NCI-H2107 (cell line): ENCODE measurements at places on chromosomes 7 and 10.

DNA sequence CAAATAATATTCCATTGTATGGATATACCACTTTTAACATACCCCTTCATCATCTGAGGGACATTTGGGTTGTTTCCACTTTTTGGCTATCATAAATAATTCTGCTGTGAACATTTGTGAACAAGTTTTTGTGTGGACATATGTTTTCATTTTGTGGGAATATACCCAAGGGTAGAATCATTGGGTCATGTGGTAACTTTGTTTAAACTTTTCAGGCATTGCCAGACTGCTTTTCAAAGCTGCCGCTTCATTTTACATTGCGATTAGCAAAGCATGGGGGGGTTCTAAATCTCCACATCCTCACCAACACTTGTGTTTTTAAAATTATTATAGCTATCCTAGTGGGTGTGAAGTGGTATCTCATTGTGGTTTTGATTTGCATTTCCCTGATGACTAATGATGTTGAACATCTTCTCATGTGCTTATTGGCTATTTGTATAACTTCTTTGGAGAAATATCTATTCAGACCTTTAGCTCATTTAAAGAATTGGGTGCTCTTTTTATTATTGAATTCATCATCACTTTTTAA, 8.4 kb upstream of the HHEX start:
- DNase-seq, result no peak

DNA sequence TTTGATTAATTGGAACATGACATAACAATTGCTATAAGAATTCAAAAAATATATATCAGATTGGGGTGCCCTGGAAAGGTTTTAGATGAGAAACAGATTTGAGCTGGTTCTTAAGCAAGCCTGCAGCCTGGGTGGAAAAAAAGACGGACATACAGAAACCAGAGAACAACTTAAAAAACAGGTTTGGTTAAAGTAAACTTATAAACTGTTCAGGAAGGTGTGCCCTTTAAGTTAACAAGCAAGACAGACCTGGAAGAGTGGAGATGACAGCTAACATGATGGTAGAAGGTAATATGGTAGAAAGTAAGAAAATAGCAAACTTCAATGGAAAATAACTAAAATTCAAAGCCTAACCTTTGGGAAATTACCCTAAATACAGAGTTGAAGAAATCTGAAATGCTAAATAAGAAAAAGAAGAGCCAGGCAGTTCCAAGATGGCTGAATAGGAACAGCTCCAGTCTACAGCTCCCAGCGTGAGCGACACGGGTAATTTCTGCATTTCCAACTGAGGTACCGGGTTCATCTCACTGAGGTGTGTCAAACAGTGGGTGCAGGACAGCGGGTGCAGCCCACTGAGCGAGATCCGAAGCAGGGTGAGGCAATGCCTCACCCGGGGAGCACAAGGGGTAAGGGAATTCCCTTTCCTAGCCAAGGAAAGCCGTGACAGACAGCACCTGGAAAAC, 52.2 kb downstream of the CADPS2 start:
- no peak for DNase-seq

DNA sequence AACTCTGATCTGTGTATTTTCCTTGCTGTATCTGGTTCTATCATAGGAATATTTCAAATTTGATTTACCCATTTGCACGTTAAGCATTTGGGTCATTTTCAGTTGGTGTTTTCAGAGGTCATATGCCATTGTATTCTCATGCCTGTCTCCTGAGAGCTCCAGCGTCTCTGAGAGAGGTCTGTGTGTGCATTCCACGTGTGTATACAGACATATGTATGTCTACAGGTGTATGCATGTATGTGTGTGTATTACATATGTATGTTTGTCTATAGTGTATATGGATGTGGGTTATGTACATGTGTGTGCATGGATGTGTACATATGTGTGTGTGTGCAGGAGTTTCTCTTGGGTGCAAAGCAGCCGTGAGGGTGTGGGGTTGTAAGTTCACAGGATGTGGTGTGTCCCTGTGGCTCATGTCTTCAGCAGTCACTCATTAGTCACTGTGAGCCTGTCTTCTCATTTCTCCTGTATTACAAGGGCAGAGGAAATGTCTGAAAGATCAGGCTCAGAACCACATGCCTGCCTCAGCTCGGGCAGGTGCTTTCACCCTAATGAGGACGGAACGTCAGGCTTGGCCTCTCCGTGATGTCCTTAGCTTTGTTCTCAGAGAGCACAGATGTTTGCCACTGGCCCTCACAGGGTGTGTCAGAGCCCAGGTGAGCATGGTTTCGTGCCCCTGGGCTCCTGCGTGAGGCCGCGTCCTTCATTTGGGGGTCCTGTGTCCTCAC, 101.6 kb downstream of the NKX6-2 start:
- no peak for DNase-seq

GRCh38 chr7:12635830-12636229, 51.6 kb upstream of the ARL4A start:
- no peak for DNase-seq

DNA sequence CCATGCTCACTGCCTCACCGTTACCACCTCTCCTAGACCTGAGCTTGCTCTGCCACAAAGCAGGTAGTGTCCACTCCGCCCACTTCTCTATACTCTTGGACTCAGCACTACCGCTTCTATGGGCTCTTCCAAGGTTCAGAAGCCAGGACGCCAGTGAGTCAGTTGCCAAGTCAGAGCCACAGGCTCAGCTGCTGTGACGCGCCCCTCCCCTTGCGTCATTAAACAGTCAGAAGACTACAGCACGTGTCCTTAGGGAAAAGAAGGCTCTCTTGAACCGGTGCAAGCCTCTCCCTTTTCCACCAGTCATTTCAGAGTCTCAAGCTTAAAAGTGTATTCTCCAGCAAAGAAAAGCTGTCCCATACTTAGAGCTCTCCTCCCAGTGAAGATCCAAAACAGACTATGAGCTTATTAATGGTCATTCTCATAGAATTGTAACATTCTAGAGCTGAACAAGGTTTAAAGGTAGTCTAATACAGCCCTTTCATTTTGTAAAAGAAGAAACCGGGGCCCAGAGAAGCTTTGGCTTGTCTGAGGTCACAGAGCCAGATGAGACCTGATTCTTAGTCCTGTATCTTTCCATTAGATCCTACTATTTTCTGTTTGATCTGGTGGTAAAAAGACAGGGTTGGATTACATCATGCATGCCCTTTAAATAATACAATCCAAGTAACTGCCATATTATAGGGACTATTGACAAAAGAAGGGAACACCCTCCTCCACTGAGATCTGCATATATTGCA, 40.9 kb upstream of the MET start:
- DNase-seq, result peak; percentile 19

DNA sequence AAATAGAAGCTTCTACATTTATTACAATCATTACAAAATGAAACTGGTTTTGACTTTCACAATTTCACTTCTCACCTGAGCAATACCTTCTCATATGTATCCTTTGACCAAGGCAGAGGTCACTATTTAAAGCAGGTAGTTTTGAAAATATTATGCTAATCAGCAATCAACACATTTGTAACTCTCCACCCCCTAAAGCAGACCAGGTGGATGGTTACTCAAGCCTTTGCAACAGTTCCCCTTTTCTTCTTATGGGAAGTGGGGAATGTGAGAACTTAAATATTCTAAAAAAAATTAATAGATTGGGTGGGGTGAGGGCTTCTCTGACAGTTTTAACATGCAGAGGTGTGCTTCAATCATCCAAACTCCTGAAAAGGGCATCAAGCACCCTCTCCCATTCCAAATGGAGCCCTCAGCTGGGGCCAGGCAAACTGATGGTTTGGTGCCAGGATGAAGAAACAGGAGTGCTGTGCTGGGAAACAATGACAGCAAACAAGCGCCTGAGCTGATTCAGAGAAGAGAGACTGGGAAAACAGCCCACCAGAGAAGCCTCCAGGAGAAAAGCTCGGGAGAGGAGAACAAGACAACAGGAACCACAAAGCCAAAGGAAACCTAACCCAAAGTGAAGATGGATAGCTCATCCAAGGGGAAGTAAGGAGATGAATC, 17.1 kb downstream of the RAPGEF5 start:
- DNase-seq, result no peak

DNA sequence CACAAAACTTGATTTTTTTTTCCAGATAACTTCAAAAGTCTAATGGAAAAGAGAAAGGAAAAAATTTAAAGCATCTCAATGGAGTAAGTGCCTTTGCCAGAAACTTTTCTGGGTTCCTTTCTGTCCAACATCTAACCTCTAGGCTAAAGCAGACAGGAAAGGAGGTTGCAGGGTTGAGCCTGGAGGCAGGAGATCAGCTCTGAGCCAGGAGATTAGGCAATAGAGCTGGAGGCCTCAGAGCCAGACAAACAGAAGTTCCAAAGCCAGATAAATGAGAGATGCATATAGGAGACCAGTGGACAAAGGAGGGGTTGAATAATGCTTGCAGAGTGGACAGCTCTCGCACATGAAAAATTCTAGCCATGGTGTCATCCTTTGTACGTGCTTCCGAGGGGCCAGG, 42.9 kb downstream of the CHN2 start:
- no peak for DNase-seq

- no peak for DNase-seq
Observed at GRCh38 chr7:30877993-30878392, 33.7 kb upstream of the AQP1 start.

DNA sequence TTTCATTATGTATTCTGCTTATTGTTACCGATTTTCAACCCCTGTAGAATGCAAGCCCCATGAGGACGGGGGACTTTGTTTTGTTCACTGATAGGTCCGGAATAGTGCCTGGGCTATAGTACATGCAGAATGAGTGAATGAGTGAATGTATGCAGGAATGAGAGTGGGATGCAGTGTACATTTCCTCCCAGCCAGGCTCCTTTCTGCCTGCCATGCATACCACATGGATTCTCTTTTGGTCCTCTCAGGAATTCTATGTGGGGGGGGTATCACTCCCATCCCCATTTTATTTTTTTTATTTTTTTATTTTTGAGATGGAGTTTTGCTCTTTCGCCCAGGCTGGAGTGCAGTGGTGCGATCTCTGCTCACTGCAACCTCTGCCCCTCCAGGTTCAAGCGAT, 16.7 kb downstream of the TRIM56 start:
- DNase-seq, result no peak

GRCh38 chr7:39758234-39758970, 135.0 kb downstream of the RALA start:
- DNase-seq, result no peak

DNA sequence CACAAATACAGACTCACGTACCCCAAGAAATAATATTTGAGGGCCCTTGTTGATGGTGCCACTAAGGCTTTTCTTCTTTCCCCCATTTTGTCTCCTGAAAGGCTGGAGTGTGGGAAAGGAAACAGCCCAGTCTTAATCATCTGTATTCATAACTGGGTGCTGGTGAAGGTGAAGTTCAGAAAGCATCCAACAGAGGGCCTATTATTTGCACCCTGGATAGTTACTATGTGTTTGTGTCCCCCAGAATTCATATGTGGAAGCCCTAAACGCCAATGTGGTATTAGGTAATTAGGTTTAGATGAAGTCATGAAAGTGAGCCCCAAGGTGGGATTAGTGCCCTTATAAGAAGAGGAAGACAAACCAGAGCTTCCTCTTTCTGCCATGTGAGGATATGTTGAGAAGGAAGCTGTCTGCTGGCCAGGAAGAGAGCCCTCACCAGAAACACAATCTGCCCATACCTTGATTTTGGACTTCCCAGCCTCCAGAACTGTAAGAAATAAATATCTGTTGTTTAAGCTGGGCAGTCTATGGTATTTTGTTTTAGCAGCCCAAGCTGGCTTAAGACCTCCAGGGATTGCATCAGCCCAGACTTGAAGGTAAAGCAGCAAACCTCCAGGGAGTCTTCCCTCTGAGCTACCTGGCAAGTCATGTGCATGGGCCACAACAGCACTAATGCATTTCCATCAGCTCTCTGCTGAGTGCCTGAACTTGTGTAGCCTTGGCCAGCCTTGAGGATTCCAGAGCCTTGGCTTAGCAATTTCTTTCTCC, 90.0 kb upstream of the ADRB1 start:
- DNase-seq, result no peak

DNA sequence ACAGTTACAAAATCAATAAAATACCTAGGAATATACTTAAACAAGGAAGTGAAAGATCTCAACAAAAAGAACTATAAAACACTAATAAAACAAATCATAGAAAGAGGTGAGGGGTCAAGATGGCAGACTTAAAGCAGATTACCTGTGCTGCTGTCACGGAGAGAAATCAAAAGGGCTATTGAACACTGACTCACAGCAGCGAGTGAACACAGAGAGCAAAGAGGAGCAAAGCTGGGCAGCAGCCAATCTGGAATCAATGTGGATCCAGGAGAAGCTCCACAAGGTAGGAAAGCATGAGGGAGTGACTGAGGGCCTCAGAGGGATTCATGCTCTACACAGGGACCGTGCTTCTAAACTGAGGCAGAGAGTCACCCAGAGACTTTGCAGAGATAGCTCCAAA, 562.0 kb upstream of the SEMA3D start:
- DNase-seq, result no peak

GRCh38 chr7:19352305-19352695, 207.1 kb upstream of the FERD3L start:
- no peak for DNase-seq

DNA sequence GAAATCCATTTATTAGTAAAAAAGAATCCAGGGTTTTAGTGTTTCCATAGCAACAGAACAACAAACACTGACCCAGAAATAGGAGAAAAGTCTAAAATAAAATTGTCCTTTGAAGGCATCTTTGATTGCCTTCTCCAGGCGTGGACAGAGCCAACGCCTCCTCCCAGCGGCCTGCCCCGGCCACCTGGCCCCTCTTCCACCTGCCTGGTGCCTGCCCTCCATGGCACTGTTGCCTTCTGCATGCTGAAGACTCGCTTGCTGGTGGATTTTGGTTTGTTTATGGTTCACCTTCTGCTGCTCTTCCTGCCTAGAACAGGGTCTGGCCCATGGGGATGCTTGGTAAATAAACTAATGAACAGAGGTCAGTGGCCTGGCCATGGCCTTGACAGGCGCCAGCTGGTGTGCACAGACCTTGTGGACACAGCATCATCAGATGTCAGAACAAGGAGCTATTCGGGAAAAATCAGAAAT, 107.4 kb downstream of the DYNC2I1 start:
- DNase-seq, result no peak

- no peak for DNase-seq
Observed at GRCh38 chr10:16843252-16843870, 26.1 kb upstream of the RSU1 start.

GRCh38 chr7:33849004-33849403, 56.3 kb upstream of the BMPER start:
- no peak for DNase-seq

DNA sequence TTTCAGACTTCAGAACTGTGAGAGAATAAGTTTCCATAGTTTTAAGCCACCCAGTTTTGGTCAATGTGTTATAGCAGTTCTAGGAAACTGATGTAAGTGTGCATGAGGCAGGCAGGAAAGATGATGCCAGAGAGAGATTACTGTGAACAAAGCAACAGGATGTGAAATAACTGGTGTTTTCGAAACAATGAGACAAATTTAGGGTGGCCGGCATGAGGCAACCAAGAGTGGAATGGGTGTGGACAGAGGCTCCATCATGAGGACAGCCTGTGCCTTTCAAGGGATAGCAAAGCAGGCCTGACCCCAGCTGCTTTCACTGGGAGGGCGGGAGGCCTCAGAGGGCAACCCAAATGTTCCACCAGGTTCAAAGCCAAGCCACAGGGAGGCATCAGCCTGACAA, 67.3 kb upstream of the UCN3 start:
- no peak for DNase-seq
